ENCODE measurements at places on chromosomes 12 and 14.

DNA sequence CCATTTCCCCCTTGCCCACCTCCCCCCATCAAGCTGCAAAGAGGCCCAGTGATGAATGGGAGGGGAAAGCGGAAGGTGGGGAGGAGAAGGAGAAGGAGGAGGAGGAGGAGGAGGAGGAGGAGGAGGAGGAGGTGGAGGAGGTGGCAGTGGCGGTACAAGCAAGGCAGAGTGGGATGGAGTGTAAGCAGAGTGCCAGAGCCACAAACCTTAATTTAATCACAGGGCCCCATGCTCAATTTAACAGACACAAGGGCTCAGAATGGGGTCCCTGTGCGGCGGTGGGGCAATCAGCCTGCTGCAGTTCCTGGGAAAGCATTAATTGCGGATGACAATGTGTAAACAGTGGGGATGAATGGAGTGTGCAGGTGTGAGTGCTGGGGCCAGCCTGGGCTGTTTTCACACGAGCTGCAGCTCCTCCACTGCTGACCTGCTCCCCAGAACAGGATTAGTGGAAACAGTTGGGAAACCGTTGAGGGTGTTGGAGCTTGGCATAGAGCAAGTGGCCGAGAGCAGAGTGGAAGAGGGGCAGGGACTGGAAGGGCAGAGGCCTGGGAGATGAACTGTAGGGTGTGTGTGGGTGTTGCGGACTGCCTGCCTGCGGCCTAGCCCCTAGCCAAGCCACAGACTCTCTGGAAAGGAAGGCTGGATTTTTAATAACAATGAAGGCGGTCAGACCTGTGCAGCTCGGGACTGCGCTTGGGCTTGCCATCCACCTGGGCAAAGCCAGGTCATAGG, 36.4 kb upstream of the SMOC1 start:
- DNase-seq, result no peak

- no peak for DNase-seq
These were observed 68.9 kb downstream of the MOK start for GRCh38 chr14:102236026-102236425.

GRCh38 chr14:103696466-103697071, 18.7 kb downstream of the XRCC3 start:
- no peak for DNase-seq

DNA sequence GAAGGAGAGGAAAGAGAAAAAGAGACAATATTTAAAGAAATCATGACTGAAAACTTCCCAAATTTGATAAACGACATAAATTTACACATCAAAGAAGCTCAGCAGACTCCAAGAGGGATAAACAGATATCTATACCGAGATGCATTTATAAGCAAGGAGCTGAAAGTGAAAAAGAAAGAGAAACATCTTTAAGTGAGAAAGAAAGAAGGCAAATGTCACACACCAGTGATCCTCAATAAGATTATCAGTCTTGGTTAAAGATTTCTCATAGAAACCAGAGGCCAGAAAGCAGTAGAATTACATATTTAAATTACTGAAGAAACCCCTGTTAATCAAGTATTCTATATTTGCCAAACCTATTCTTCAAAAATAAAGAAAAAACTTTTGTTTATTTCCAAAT, 424.2 kb downstream of the SLC16A7 start:
- DNase-seq, result no peak

- DNase-seq, result no peak
These were observed 24.1 kb upstream of the CNTN1 start for GRCh38 chr12:40668099-40668529.

Measured in activated CD4-positive, alpha-beta T cell treated with anti-CD3 and anti-CD28 coated beads, Interleukin-2, amount 10 ng/mL, durations not matched to agents 24 days and 14 days (primary cell).